Progenitor cell of endocrine pancreas (in vitro differentiated cells): ENCODE measurements at places on chromosomes 4 and X.

DNA sequence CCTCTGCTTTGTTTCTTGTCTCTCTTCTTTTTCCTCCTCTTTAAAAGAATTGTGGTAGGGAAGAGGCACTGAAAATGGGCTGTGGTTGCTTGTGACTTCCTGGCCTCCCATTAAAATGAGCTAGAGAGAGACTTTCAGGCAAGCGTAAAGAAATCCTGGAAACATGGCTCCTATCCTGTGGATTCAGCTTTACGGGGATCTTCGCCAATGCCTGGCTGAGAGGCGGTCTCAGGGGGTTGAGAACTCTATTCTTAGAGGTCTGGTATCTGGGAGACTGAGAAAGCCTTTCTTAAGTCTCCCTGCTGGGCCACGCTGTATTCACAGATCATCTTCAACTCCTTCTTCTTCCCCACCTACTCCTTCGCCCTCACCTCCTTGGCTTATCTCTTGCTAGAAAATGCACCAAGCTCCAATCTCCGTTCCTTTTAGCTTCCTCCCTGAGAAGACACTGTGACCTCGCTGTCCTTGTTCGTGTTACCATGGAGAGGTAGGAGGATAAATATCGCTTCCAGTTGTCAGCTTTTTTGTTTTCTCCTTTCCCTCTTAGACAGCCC is 542 bp upstream of the KLF8 start:
- peak overlapping the region; percentile 54 for H3K4me3 ChIP-seq
- H3K27ac ChIP-seq = no peak overlapping the region
- H3K36me3 ChIP-seq = no peaks in the 10 kb centered on the region
- peaks cover 29% of the 10 kb centered on the region for H3K27me3 ChIP-seq
- H3K4me1 ChIP-seq = peaks cover 1% of the 10 kb centered on the region

GRCh38 chr4:6120361-6120760 is 80.0 kb downstream of the JAKMIP1 start:
- DNase-seq = no peak
- H3K4me1 ChIP-seq = no peaks in the 10 kb centered on the region
- H3K27me3 ChIP-seq = peaks cover 27% of the 10 kb centered on the region
- no peak overlapping the region for H3K27ac ChIP-seq
- no peaks in the 10 kb centered on the region for H3K36me3 ChIP-seq

GRCh38 chr4:135244696-135245095 is 1043.1 kb upstream of the PABPC4L start:
- H3K27me3 ChIP-seq = no peaks in the 10 kb centered on the region
- H3K4me1 ChIP-seq = no peaks in the 10 kb centered on the region
- H3K27ac ChIP-seq = no peak overlapping the region
- DNase-seq = no peak
- H3K4me3 ChIP-seq = no peak overlapping the region

DNA sequence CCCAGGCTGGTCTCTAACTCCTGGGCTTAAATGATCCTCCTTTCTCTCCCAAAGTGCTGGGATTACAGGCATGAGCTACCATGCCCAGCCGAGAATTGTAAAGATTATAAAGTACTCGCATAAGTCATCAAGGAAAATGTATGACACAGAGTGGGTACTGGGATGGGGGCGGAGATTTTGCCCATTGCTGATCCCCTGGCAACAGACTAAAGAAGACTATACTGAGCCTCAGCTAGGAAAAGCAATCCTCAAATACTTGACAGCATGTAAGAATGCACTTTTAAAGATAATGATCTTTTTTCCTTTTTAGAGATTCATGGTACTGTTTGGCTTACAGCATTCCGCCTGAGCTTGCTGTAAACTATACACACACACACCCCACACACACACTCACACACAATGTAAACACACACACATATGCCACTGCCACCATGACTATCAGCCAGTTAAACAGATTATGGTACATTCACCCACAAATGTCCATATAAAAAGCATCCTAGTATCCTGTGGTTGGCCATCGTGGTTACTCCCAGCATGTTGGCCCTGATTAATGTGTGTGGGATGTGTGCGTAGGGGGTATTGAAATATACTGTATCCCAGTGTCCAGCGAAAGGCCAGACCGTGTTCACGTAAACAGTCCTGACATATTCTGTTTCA is 113.0 kb downstream of the AMELX start:
- no peaks in the 10 kb centered on the region for H3K27me3 ChIP-seq
- no peak overlapping the region for H3K4me3 ChIP-seq
- H3K36me3 ChIP-seq = no peaks in the 10 kb centered on the region
- DNase-seq = no peak
- H3K4me1 ChIP-seq = no peaks in the 10 kb centered on the region
